ENCODE measurements at places on chromosomes 7 and 10.

DNA sequence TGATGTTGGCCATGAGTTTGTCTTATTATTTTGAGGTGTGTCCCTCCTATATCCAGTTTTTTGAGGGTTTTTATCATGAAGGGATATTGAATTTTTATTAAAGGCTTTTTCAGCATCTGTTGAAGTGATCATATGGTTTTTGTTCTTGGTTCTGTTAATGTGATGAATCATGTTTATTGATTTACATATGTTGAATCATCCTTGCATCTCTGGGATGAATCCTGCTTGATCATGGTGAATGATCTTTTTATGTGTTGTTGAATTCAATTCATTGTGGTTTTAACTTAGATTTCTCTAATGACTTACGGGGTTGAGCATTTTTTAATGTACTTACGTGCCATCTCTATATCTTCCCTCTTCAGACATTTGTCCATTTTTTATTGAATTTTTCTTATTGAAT is 22.9 kb downstream of the DLD start:
- no peak for DNase-seq

DNA sequence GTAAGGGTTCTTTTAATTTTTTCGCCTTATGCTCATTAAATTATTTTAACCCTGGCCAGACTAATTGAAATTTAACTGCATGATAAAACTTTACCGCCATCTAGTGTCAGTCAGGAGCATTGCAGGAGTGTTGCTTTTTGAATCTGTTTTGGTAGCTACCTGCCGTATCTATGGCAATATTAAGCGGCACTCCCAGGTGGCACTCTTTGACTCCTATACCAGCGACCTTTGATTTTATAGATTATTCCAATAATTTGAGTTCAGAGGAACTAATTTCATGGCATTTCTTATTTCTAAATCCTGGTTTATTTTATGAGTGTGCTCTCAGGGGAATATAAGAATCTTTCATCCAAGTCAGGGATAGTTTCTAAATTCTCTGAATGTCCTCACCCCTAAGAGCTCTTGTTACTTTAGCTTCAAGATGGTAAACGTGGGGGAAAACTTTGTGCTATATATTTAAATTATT is 198.9 kb downstream of the REEP3 start:
- peak; percentile 14 for DNase-seq

GRCh38 chr7:26912933-26913536 is 48.6 kb upstream of the SKAP2 start:
- DNase-seq: no peak

DNA sequence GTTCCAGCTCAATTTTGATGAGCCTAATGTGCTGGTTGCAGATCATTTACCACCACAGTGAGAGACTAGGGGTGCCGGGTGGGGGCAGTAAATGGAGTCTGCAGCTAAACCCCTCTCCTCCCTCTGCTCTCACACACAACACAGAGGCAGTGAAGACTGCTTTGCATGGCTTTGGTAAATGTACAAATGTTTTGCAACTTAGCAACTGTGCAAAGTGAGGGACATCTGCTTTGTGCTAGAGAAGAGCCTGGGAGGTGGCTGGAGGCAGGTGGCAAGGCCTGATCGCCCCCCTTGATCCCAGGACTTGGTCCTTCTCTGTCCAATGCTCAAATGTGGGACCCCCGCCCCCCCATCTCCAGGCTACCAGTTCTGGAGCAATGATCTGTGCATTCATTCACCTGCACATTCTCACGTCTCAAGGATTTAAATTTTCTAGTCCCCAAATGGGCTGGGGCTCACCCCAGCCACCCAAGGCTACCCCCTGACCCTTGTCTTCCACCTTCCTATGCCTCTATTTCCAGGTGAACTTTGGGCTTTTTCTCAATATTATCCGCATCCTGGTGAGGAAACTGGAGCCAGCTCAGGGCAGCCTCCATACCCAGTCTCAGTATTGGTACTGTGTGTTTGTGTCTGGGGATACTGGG is 11.6 kb downstream of the GHRHR start:
- DNase-seq: no peak

GRCh38 chr7:21777921-21778320 is 167.8 kb downstream of the CDCA7L start:
- DNase-seq: no peak

DNA sequence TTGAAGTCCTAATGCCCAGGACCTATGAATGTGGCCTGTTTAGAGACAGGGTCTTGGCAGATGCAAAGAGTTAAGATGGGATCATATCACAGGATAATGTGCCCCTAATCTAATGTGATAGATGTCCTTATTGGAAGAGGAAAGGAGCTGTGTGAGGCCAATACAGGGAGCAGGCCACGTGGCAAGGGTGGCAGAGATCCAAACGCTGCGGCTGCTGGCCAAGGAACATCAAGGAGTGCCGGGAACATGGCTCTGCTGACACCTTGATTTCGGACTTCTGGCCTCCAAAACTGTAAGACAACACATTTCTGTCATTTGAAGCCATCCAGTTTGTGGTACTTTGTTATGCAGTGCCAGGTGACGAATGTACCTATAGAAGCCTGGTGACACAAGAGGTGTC is 37.7 kb upstream of the EZH2 start:
- DNase-seq: no peak

DNA sequence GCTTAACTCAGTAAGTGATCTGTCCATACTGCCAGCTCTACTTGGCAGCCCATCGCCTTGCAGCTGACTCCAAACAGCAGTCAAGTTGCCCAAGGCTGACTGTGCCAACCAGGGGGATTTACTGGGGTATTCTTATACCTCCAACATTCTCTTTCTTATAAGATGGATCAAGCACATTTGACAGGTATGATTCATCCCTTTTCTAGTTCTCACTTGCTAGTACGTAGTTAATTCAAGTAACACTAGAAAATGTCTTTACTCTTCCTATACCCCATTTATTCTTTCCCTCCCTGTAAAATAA is 77.0 kb downstream of the SLC25A13 start:
- DNase-seq: no peak

DNA sequence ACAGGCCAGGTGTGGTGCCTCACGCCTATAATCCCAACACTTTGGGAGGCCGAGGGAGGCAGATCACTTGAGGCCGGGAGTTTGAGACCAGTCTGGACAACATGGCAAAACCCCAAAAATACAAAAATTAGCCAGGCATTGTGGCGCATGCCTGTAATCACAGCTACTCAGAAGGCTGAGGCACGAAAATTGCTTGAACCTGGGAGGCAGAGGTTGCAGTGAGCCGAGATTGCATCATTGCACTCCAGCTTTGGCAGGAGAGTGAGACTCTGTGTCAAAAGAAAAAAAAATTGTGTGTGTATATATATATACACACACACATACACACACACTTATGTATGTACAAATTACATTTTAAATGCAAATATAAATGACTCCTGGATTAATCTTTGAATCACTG is 76.8 kb upstream of the LRRN3 start:
- DNase-seq: no peak

GRCh38 chr7:106068986-106069385 is 43.1 kb downstream of the SYPL1 start:
- DNase-seq: no peak

- no peak for DNase-seq
Measured at GRCh38 chr7:152922318-152923081, 162.9 kb downstream of the ACTR3B start.

DNA sequence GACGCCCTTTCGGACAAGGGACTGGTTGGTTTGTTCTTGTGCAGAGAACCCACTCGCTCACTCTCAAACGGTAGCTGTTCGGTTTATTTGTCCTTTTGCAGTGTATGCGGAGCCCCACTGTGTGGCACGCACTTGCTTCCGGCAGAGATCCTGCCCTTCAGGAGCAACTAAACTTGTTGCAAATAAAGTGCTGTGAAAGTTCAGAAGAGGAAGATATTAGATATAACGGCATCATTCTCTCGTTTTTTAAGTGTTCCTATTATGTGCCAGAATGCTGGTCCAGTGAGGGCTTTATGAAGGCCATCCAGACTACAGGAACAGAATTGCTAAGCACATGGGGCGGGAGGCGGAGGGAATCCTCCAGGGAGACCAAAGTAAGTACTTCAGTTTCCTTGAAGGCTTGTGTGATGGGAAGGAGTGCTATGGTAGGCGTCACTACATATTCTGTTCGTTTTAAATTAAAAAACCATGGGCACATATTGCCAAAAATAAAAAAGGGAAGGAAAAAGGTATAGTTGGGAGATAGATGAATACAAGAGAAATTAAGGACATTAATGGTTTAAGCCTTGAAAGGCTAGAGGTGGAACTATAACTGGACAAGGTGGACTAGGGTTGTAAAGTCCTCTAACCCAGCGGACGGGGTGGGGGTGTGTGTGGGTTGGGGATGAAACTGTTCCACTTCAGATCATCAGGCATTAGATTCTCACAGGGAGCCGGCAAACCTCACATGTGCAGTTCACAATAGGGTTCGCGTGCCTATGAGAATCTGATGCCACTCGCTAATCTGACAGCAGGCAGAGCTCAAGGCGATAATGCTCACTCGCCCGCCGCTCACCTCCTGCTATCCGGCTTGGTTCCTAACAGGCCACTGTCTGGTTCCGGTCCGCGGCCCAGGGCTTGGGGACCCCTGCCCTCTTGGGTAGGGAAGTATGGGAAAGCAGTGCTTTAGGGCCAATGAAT is 704 bp upstream of the ERLIN1 start:
- DNase-seq: peak; percentile 12

DNA sequence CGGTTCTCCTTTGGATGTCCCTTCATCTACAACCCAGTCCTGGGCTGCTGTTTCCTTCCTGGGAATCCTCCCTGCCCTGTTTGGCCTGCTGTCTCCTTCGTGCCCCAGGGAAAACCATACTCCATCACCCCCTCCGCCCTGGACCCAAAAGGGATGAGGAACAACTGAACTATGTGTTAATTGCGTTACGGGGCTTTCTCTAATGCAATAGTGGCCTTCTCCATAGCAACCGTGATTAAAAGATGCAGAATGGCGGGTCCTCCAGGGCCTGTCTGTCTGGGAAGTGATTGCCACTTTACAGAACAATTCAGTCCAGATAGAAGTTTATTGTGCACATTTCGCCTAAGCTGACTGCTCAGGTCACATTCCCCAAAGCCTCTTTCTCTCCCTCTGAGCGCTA is 112.0 kb upstream of the FGFR2 start:
- no peak for DNase-seq

DNA sequence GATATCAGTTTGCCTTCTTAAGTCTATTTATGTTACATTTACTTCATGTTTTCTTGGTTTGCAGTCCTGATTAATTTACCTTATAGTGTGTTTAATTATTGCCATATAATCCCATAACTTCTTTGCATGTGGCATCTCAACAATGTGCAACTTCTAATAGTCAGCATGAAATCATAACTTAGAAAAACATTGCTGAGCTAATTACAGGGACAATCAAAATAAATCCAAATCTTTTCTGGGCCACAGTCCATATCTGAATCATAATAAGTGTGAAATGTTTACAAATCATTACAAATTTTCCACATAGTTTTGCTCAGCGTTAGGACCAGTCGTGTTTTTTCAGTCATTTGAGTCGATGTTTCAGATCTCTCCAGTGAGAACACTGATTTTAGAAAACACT is 29.1 kb upstream of the CABCOCO1 start:
- no peak for DNase-seq

DNA sequence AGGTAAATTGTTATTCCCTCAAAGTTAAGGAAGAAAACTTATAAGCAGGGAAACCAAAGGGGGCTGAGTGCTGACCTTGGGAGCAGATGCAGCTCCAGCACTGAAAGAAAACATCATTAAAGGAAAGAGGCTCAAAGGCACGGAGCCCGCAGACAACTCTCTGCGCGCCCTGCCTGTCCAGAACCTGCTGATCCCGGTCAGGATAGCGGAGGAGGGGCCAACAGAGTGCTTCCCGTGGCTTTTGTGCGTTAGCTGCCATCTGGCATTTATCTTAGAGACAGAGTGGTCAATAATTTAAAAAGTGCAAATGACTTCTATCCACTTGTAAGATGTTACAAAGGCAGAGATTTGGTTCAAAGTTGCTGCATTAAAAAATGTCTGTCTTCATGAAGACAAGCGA is 162.1 kb downstream of the FANK1 start:
- no peak for DNase-seq

GRCh38 chr10:95254629-95255028 is 36.2 kb downstream of the PDLIM1 start:
- no peak for DNase-seq

DNA sequence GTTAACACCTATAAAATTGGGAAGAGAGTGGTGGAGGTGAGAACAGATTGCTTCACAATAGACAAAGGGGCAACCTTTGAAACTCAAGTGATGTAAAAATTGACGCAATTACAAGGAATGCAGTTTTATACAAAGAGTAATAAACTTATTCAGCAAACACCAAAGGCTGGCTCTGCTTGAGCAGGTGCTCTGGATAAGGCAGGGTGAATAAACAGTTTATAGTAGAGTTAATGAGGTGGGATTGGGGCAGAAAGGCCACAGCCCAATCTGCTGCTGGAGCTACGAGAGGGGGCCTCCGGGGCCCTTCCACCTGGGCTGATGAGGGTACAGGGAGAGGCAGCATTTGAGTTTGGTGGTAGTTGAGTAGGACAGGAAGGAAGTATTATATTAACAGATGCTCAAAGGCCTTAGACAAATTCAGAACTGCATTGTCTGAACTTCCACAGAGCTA is 6.0 kb downstream of the MUC12 start:
- no peak for DNase-seq

DNA sequence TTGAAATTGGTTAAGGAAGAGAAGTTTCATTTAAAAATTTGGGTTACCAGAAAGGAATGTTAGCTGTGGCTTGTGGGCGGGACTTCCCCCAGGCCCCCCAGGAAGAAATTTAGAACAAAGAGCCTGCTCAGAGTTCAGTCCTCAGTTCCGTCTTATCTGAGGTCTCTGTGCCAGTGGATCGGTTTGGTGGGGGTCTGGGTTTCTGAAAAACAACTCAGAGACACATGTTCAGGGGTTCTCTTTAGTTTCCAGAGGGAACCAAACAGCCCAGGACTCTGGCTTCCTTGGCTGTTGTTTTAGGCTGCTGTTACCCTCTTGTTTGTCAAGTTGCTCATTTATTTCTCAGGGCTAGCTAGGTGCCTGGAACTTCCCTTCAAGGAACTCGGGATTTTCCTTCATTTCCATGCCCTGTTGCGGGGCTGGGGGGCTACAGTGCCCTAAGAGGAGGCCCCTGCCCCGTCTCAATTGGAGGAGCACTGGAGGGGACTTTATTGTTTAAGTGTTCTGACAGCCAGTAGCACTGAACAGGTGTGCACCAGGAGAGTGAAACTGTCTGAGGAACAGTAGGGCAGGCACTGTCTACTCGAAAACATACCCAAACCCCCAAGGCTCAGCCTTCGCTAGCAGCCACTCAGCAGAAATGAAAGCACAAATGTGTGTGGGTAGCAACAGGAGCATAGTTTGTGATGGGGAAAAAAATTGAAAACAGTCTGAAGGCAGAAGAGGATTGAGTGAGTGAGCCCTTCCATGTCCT is 59.9 kb downstream of the ALOX5 start:
- DNase-seq: no peak

- DNase-seq: no peak
Measured at GRCh38 chr7:147833557-147833956, 757.0 kb upstream of the C7orf33 start.

GRCh38 chr10:14380746-14381145 is 50.0 kb upstream of the FRMD4A start:
- DNase-seq: no peak

Measured in stimulated activated CD4-positive, alpha-beta T cell treated with anti-CD3 and anti-CD28 coated beads, Interleukin-1b, Interleukin-23, amount 100 ng/mL, for 24 hours (primary cell).